Liver (tissue), 10 donors: ENCODE measurements at places on chromosomes 13 and 19. TPM values are rescaled to one million over a fixed set of nuclear protein-coding genes. Genes with fewer than 3 reads are reported as not detected.

- H3K27ac ChIP-seq = no peak overlapping the region
- no peak for DNase-seq
- H3K36me3 ChIP-seq = no peaks in the 10 kb centered on the region
- H3K4me3 ChIP-seq = no peak overlapping the region
- H3K27me3 ChIP-seq = no peaks in the 10 kb centered on the region
Measured at GRCh38 chr19:50187937-50188336, 15.5 kb upstream of the MYH14 start.

DNA sequence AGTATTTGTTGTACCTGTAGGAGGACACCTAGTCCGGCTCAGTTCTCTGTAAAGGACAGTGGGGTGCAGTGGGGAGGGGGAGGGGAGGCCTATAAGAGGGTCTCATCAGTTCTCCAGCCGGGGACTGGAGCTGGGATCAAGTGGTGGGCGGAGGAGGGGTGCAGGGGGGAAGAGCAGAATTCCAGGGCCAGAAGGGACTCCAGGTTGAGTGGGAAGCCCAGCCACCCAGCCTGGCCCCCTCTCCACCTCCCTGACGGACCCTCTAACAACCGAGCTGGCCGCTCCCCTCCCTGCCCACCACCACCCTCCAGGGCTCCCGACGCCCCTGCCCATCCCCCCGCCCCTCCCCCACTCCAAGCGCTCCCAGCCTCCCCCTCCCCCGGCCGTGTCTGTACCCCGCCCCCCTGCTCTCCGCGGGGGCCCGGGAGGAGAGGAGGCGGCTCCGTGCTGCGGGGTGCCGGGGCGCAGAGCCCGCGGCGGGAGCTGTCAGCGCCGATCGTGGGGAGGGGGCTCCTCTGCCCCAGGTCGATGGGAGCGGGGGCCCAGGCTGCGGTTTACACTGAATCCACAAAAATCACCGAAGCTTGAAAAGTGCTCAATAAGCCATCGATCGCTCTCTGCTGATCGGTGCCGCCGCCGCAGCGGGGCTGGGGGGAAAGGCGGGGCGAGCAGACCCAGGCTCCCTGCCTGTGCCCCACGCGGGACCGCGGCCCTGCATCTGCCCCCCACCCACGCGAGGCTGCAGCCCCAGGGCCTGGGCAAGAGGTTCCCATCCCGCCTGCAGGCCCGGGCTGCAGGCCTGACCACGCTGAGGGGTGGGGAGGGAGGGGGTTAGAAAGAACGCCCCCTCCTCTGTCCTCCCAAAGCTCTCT is 34.6 kb upstream of the ONECUT3 start:
- H3K36me3 ChIP-seq = no peaks in the 10 kb centered on the region
- DNase-seq = no peak
- no peak overlapping the region for H3K27ac ChIP-seq
- H3K4me3 ChIP-seq = no peak overlapping the region

GRCh38 chr19:4711211-4711610 is 12.4 kb downstream of the DPP9 start:
- H3K27ac ChIP-seq = peak overlapping the region; percentile 96
- H3K4me1 ChIP-seq = peaks cover 85% of the 10 kb centered on the region
- H3K4me3 ChIP-seq = no peak overlapping the region
- H3K36me3 ChIP-seq = peaks cover 10% of the 10 kb centered on the region
- H3K27me3 ChIP-seq = no peaks in the 10 kb centered on the region

DNA sequence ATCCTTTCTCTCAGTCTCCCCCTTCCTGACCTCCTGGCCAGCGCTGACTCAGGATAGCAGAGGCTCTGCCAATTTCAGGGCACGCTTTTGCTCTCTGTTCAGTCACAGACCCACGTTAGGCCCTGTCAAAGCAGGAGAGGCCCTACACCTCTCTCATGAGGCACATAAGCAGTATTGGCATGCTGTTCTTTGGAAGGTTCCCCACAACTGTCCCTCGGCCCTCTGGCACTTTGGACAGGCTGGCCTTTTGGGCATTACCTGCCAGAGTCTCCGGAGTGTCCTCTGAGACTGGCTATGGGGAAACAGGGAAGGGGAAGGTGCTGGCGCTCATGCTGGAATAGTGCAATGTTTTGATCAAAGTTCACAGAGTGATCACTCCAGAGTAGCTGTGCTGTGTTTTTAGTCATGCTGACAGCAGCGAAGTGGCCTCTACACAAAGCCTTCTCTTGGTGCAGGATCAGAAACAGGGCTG is 23.7 kb upstream of the UBE2L5 start:
- no peaks in the 10 kb centered on the region for H3K36me3 ChIP-seq
- no peak for DNase-seq
- H3K27me3 ChIP-seq = no peaks in the 10 kb centered on the region
- peaks cover 6% of the 10 kb centered on the region for H3K4me1 ChIP-seq
- peak overlapping the region; percentile 79 for H3K27ac ChIP-seq

Gene PPM1N
- 0.45 TPM for polyA plus RNA-seq

Gene PODNL1
- polyA plus RNA-seq = 0.30 TPM
